Endothelial cell of umbilical vein (primary cell): ENCODE measurements at places on chromosomes 6 and 20. TPM values are rescaled to one million over a fixed set of nuclear protein-coding genes. Genes with fewer than 3 reads are reported as not detected.

The PAK5 gene
- not detected in 2 replicates for polyA plus RNA-seq

The MEI4 gene
- polyA plus RNA-seq: not detected in 2 replicates

The TMEM170B gene
- 0.92 and 1.1 TPM in 2 replicates for polyA plus RNA-seq

The LY6G6F gene
- polyA plus RNA-seq: not detected in 2 replicates

The IRAK1BP1 gene
- 1.5 and 1.8 TPM in 2 replicates for polyA plus RNA-seq

The ENPP4 gene
- polyA plus RNA-seq: 1.4 and 1.5 TPM in 2 replicates

The FAM162B gene
- 0.36 and 0.48 TPM in 2 replicates for polyA plus RNA-seq

The CALHM6 gene
- 0.08 and 0.10 TPM in 2 replicates for polyA plus RNA-seq

The PKIG gene
- polyA plus RNA-seq: 167 and 174 TPM in 2 replicates

The ENPP5 gene
- not detected in 2 replicates for polyA plus RNA-seq

The GJA1 gene
- 155 and 185 TPM in 2 replicates for polyA plus RNA-seq

The HMGCLL1 gene
- polyA plus RNA-seq: not detected in 2 replicates

The FOXC1 gene
- polyA plus RNA-seq: 6.4 and 7.2 TPM in 2 replicates

The EYA2 gene
- polyA plus RNA-seq: not detected in 2 replicates

The GCNT2 gene
- polyA plus RNA-seq: 2.9 and 3.8 TPM in 2 replicates

The STX11 gene
- polyA plus RNA-seq: 8.5 and 8.9 TPM in 2 replicates

The KCNQ5 gene
- not detected in 2 replicates for polyA plus RNA-seq

The SCRT2 gene
- not detected in 2 replicates for polyA plus RNA-seq

The C6orf136 gene
- polyA plus RNA-seq: 19.1 and 20.2 TPM in 2 replicates

The CDYL gene
- polyA plus RNA-seq: 7.5 and 10.2 TPM in 2 replicates

The BIRC7 gene
- polyA plus RNA-seq: not detected in 2 replicates

The NKAPL gene
- polyA plus RNA-seq: 0.53 and 0.72 TPM in 2 replicates

The SAMD5 gene
- polyA plus RNA-seq: 0.46 and 0.75 TPM in 2 replicates

The FOXS1 gene
- polyA plus RNA-seq: 0.81 and 0.84 TPM in 2 replicates

The MEP1A gene
- not detected in 2 replicates for polyA plus RNA-seq

The NT5DC1 gene
- polyA plus RNA-seq: 6.6 and 11.3 TPM in 2 replicates

The C6orf163 gene
- polyA plus RNA-seq: 0.16 and 0.29 TPM in 2 replicates

The FBXL4 gene
- polyA plus RNA-seq: 5.6 and 7.0 TPM in 2 replicates

The PHACTR3 gene
- not detected in 2 replicates for polyA plus RNA-seq

The TSPO2 gene
- polyA plus RNA-seq: not detected in 2 replicates

The E2F1 gene
- polyA plus RNA-seq: 20.7 and 22.3 TPM in 2 replicates

The MAS1 gene
- polyA plus RNA-seq: not detected in 2 replicates

The MUCL3 gene
- polyA plus RNA-seq: not detected in 2 replicates

The PRICKLE4 gene
- polyA plus RNA-seq: 1.0 and 1.5 TPM in 2 replicates

The DEK gene
- polyA plus RNA-seq: 14.5 and 19.0 TPM in 2 replicates

The SLC22A23 gene
- polyA plus RNA-seq: 4.0 and 4.2 TPM in 2 replicates

The SNX14 gene
- polyA plus RNA-seq: 32.0 and 41.3 TPM in 2 replicates
